ENCODE measurements at places on chromosomes 13 and 19. TPM values are rescaled to one million over a fixed set of nuclear protein-coding genes. Genes with fewer than 3 reads are reported as not detected.

The ZNF813 gene
- total RNA-seq, result 2.5 TPM

The ATP7B gene
- 0.58 TPM for total RNA-seq

The CYP4F11 gene
- not detected for total RNA-seq

The ATP4A gene
- not detected for total RNA-seq

The MBNL2 gene
- total RNA-seq, result 38.3 TPM

The MIR17HG gene
- total RNA-seq, result 2.2 TPM

The CABP5 gene
- 0.96 TPM for total RNA-seq

The ZNF737 gene
- total RNA-seq, result 13.7 TPM

The DPF1 gene
- not detected for total RNA-seq

Measured in natural killer cell (primary cell).